ENCODE measurements at places on chromosomes 7 and 10. TPM values are rescaled to one million over a fixed set of nuclear protein-coding genes. Genes with fewer than 3 reads are reported as not detected.

MPP7 gene
- total RNA-seq: 8.3 TPM

ENTPD1 gene
- not detected for total RNA-seq

STK31 gene
- total RNA-seq: 0.03 TPM

PIK3AP1 gene
- total RNA-seq: 0.02 TPM

FIGNL1 gene
- total RNA-seq: 11.5 TPM

CACNA2D1 gene
- 9.7 TPM for total RNA-seq

IL15RA gene
- 23.8 TPM for total RNA-seq

EN2 gene
- 1.6 TPM for total RNA-seq

GTPBP4 gene
- 71.3 TPM for total RNA-seq

All from MG63 (cell line).